NCI-H524 (cell line): ENCODE measurements at places on chromosomes 7 and 10.

DNA sequence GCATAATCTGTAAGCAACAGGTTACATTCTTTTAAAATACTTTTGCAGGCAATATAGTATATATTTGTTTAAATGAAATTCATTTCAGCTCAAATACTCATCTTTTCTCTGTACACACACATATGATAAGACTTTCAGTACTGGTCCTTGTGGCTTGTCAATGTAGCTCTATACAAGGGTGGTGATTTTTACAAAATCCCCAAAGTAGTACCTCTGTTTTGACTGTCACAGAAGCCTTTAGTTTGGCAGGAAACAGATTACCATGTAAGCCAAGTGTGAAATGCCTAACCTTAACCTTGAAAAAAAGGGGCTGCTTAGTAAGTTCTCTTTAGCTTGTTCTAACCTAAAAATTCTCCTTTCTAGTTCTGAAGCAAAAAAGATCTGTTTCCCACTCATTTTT is 87.9 kb downstream of the KCND2 start:
- DNase-seq, result no peak

- no peak for DNase-seq
These were observed 145.4 kb downstream of the ARHGAP22 start for GRCh38 chr10:48459270-48460150.

DNA sequence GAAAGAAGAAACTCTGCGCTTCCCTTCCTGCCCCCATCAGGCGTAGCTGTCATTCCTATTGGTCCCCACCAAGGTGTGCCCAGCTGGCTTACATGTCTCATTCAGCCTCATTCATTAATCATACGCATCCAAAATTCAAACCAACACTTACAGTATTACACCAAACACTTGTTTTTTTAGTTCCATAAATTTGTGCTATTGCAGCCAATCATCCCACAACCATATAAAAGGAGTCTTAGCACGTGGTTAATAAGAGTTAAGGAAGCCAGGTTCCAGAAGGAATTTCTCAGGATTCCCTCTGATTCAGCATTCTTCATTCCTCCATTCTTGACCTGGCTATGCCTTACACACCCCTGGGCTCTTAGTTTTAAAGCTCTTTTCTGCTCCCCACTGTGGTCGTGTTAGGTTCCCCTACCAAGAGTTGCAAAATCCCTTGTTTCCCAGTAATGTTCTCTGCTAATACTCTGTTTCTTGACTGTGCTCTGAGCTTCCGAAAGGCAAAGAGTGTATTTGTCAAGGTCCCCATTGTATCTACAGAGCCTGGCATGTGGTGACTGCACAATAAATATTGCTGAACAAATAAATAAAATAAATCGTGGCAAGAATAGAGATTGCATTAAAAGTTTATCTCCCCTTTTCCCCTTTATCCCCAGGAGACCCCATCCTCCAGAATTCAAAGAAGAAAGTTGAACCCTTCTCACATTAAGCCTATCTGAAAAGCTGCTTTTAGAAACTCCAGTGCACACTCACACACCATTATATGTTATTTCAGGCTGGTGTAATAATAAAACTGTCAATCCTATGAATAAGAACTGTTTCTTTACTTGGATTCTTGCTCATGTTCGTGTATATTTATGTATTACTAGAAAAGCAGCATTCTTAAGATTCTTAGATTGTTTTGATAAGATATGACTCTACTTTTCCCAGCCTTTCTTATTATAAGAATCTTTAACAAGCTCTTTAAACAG is 514.4 kb downstream of the INHBA start:
- no peak for DNase-seq

DNA sequence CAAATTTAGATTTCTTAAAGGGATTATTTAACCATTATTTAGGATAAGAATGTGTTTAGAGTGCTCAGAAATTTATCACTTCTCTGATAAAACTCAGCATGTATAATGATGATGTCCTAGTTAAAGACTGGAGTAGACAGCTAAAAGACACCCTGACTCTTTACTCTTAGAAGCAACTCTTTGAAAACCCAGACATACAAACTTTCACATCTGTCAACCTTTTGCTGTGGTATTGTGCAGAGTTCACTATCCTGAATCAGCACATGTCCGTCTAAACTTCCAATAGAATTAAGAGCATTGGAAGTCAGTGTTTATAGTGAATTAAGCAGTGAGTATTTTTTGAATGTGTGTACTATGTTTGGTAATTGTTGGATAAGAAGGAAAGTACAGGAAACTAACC is 24.9 kb downstream of the ZNRF2 start:
- no peak for DNase-seq

- DNase-seq, result no peak
These were observed 474.1 kb upstream of the AKR1E2 start for GRCh38 chr10:4351723-4352413.

DNA sequence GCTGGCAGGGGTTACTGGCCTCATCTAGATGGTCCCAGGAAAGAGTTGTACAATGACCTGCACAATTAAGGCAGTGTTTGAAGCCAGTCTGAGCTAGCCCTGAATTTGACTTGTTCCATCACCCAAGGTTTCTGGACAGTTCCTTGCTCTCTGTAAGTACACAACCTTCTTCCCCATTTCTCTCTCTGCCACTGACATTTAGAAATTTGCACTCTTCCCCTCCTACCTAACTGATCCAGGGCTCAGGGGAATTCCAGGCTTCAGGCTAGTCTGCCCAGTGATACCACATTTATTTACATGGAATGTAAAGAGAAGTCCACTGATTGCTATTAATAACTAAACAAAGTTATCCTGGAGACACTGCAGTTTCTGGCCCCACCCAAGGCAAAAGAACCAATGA is 139.0 kb upstream of the GPR26 start:
- no peak for DNase-seq

GRCh38 chr10:110067960-110068770 is 60.4 kb downstream of the ADD3 start:
- no peak for DNase-seq

DNA sequence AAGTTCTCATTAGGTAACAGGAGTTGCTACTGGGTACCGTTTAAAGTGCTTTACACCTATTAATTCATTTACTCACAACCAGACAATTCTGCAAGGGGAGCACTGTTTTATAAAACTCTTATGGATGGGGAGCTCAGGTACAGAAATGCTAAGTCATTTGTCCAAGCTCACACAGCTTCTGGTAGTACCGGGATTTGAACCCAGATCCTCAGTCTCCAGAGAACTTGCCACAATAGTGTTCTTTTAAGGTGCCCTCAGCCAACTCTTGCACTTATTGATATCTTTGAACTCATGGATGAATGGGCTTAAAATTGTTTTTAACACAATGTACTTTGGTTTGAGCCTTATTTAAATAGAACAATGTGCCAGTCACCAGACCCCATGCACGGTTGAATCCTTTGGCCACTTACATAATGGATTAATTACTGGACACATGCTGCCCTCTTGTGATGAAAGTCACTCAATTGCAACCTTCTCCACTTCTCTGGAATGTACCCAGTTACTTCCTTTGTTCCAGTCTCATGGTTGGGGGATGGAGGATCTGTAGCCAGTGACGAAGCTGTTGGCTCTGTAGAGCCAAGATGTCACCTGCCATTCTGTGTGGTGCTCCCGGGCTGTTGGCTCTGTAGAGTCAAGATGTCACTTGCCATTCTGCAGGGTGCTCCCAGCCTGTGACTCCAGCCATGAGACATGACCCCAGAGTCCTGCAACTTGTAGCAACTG is 65.6 kb downstream of the NOD1 start:
- DNase-seq, result peak; percentile 3
